GM06990 (cell line): ENCODE measurements at places on chromosomes 6 and 20.
A peak's percentile ranks its signal among the peaks of the same experiment; 100 is the strongest.

DNA sequence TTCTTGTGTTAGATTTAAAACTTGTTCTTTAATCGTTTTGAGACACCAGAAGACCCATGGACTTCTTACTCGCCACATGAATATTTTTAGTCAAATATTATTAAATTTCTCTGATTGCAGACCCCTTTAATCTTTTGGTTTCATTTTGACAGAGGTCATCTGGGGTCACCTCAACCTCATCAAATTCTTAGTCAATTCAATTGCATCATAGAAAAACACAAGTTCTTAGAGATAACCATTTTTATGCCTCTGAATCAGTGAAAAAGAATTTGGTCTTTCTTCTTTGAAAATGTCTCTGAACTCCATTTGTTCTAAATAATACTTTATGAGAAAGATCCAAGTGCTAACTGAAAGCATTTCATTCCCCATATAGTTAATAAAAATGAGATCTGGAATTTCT lies 55.2 kb upstream of the CBLN4 start:
- DNase-seq = no peak

DNA sequence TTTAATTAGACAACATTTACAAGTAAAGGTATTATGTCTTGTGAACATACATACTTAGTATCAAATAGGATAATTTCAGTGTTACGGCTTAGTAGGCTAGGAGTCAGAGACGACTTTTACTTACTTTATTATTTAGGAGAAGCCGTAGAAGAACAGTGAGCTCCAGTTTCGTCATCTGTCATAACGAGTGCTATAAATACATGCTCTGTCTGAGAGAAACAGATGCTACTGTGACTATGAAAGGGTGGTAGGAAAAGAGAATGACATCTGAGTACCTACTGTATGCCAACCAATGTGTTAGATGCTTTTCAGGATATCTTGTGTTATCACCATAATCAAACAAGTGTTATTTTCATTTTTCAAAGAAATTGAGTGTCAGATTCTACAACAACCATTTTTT lies 119.0 kb downstream of the EYA4 start:
- no peak for DNase-seq

DNA sequence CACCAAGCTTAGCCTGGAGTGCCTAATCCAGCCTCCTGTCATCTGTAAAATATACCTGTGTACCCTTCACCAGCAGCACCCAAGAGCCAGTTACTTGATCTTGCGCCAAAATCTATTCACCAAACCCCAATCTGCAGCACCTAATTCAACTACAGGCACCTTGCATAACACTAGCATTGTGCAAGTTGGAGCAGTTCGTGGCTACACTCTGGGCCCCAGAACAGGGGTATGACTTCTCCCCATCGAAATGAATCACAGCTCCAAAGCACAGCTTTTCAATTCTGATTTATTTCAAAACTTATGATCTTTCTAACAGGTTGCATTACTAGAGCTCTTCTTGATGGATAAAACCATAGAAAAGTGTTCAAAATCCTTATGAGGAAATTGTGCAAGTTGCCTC lies 100.4 kb upstream of the TCF21 start:
- no peak for DNase-seq

DNA sequence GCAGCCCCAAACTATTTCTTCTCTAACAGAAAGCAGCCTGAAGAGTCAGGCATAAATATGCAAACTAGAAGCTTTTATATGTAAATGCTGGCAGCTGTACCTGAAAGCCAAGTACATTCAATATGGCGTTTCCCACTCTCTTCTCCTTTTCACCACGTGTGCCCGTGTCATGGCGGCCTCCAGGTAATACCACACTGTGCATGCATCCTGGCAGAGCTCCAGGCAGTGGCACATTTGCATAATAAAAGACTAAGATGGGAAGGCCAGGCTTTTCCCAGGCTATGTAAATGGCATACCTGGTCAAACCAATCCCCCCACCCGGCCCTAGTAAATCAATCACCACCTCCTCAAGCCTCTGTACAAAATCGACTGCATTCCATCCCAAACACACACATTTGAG lies 120.6 kb downstream of the MMUT start:
- no peak for DNase-seq

GRCh38 chr6:52550014-52550575 lies 26.8 kb downstream of the TRAM2 start:
- DNase-seq = no peak

DNA sequence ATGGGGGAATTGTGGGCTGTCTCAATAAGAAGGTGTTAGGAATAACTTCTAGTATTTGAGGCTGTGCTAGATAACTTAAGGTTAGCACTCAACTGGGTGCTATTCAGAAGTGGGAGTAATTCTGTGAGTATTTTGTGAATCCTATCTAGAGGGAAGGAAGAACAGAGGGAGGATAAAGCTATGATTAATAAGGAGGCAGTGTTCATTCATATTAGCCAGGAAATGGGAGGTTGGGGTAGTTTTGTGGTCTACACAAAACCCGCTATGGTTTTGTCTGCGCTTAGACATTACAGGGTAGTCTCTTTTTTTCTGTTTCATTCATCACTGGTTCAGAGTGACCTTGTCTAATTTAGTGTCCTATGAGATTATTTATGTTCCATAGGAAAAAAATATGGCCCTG lies 341.0 kb downstream of the ARHGAP18 start:
- DNase-seq = no peak

- no peak for DNase-seq
Observed at GRCh38 chr6:135071541-135071940, 16.9 kb upstream of the HBS1L start.

- no peak for DNase-seq
Observed at GRCh38 chr6:44650495-44650894, 263.0 kb downstream of the CDC5L start.

GRCh38 chr6:35398526-35398925 lies 53.6 kb upstream of the FANCE start:
- DNase-seq = no peak

- no peak for DNase-seq
Observed at GRCh38 chr6:25804804-25805203, 27.0 kb downstream of the SLC17A1 start.

DNA sequence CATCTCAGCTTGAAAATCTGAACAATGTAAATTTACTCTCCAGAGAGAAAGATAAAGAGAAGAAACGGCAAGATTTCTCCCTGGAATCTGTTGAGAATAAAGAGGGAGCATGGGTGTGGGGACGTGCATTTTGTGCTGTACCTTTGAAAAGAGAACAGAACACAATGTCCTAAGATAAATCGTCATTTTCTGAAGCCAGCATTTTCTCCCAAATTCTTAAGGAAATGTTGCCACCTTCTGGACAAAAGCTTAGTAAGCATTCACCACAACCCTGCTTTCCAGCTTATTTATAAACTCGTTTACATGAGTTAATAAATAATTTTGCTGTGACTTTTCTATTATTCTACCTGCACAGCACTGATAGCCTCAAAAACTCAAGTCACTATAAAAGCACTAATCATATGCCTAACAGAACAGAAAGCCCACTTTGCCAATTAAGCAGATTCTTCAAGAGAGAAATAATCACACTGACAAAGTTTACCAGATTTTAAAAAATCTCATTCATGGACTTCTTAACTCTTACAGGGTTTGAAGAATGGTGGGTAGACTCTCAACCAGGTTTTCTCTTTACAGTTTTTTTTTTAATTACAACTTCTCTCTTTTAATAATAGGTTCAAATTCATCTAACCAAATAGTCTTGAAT lies 155.8 kb downstream of the MBOAT1 start:
- DNase-seq = no peak

DNA sequence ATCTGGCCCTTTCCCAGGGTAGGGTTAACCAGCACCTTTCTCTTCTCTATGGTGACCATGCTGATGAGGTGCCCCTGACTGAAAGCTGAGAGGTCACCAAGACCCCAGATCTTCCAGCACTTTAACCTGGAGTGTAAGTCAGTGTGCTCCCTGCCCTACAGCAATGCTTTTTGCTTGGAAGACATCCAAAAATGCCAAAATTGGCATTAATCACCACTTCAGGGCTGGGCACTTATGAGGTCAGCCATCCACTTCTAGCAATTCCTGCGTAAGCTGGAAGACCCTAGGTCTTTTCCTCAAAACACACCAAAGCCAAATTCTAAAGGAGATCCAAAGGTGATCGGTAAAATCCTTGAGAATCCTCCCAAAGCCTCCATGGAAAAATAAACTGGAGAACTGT lies 81.2 kb upstream of the LOC128125822 start:
- DNase-seq = no peak

DNA sequence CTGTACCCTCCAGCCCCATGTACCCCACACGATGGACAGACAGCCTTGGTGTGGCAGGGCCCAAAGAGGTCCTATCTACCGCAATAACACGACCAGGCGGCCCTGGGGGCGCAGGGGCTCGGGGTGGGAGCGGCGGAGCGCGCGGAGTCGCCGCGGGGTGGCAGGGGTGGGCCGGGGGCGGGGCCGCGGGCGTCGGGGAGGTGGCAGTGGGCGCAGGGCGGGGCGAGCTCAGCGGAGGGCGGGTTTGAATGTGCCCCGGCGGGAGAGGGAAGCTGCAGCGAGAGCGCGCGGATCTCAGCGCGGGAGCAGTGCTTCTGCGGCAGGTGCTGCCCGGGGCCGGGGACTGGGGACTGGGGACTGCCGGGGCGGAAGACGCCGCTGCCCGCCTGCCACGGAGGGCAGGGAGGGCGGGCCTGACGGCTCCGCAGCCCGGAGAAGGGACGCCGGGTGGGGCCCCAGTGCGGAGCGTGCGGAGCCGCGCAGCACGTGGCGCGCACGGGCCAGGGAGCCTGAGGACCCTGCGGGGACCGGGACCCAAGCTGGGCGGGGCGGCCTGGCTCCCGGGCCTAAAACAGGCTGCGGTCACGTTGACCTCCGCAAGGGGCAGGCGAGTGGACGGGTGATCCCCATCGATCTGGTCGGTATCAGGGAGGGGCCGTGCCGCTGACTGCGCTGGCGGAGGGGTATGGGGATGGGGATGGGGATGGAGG lies at the start of gene SLC29A1:
Gene SLC29A1 (plus strand): TSS at position 277 of the 710 bp plus-strand sequence. CDS start 3,719 bp downstream, outside the sequence.
- DNase-seq = peak; percentile 84

DNA sequence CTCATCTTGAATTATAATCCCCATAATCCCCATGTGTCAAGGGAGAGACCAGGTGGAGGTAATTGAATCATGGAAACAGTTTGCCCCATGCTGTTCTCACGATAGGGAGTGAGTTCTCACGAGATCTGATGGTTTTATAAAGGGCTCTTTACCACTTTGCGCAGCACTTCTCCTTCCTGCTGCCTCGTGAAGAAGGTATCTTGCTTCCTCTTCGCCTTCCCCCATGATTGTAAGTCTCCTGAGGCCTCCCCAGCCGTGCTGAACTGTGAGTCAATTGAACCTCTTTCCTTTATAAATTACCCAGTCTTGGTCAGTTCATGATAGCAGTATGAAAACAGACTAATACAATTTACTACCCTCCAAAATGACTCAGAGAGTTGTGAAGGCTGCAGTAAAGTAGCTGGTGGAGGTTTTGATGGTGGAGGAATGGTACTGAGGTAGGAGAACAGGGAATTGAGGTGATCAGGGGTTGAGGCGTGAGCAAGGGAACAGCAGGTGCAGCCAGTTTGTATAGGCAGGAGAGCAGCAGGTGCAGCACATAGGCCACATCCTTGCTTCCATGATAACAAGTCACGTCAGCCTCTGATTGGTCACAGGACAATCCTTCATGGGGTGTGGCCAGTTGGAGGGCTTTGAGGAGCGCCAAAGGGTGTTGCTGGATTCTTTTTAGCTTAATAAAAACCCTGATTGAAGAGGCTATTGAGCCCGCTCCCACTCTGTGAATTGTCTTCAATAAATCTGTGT lies 150.0 kb downstream of the CDC5L start:
- DNase-seq = no peak

DNA sequence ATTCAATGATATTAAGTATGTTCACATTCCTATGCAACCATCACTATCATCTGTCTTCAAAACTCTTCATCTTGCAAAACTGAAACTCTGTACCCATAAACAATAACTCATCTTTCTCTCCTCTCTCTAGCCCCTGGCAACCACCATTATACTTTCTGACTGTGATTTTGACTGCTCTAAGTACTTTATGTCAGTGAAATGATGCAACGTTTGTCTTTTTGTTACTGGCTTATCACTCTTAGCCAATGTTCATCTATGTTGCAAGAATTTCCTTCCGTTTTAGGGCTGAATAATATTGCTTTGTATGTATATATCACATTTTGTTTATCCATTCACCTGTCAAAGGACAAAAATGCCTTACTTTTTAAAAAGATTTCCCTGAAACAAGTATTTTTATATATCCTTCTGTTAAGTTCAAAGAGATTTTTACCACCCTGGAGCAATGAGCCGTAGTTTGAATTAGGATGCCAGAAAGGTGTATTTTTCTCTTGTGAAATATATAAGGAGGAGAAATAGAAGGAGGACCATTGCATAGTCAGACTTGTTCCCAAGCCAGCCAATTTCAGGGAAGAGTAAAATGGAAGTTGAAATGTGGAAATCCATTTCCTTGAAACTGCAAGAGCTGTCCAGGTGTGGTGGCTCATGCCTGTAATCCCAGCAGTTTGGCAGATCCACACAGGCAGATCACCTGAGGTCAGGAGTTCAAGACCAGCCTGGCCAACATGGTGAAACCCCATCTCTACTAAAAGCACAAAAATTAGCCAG lies 4.0 kb upstream of the CGAS start:
- DNase-seq = no peak

DNA sequence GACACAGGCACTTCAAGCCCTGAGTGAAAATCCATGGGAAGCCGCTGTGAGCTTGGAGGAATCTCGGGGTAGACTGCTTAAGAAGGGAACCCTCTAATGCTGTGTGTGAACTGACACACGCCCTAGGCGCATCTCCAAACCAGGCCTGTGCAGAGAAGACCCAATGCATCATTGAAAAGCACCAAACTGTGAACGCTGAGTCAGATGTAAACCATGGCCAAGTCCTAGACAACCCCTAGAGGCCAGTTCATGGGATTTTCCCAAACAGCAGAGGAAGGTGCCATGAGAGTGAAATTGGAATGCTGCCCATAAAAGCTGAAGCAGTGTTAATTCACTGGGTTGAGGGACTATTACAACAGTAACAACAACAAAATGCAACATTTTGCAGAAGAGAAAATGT lies 296.5 kb downstream of the SMOC2 start:
- DNase-seq = no peak

GRCh38 chr20:14953736-14954135 lies 616.3 kb upstream of the FLRT3 start:
- no peak for DNase-seq

DNA sequence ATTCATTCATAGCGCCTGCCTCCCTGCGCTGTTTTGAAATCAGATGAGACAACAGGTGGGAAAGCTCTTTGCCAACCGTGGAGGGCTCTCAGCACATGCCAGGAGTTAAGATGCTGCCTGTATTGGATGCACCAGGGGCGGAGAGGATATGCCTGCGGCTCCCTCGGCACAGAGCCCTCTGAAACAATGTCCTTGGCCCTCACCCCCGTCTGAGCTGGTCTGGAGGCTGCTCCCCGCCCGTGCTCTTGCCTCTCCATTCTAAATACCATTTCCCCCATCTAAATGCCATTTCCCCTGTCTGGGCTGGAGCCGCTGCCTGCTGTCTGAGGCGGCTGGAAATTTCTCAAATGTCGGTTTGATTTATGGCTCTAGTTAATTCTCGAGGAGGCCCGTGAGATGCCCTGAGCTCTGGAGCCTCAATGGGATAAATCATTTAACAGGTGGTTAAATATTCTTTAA lies 50.8 kb upstream of the MLN start:
- DNase-seq = no peak
